ENCODE measurements at places on chromosomes 13 and 19.

DNA sequence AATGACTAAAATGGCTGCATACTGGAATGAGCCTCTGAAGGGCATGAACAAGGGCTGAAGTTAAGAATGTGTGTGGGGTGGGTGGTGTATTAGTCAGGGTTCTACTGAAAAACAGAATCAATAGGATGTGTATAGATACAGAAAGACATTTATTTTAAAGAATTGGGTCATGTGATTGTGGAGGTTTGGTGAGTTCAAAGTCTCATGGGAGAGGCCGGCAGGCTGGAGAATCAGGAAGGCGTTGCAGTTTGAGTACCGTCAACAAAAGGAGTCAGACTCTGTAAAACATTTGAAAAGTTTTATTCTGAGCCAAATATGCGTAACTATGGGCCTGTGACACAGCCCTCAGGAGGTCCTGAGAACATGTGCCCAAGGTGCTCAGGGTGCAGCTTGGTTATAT, 24.5 kb upstream of the CYSLTR2 start:
- DNase-seq, result no peak

GRCh38 chr13:80030491-80030890, 310.4 kb downstream of the SPRY2 start:
- no peak for DNase-seq

- no peak for DNase-seq
Observed at GRCh38 chr19:7004313-7004931, 16.8 kb downstream of the MBD3L2B start.

DNA sequence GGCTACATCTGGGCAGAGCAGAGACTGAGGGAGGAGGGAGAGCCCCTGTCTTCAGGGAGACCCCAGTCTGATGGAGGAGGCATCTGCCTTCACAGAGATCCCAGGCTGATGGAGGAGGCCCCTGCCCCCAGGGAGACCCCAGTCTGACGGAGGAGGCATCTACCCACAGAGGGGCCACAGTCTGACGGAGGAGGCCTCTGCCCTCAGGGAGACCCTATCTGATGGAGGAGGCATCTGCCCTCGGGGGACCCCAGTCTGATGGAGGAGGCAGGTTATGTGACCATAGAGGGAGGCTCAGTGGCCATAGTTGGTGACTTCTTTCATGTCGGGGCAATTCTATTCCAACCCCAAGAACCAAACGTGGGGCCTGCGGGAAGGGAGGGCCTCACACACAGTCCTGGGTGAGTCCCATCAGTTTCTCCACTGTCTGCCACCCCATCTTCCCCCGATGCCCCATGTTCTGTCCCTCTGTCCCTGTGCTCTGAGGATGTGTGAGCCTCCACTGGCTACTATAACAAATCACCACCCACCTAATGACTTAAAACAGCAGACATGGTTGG, 14.3 kb downstream of the MISP start:
- DNase-seq, result no peak

DNA sequence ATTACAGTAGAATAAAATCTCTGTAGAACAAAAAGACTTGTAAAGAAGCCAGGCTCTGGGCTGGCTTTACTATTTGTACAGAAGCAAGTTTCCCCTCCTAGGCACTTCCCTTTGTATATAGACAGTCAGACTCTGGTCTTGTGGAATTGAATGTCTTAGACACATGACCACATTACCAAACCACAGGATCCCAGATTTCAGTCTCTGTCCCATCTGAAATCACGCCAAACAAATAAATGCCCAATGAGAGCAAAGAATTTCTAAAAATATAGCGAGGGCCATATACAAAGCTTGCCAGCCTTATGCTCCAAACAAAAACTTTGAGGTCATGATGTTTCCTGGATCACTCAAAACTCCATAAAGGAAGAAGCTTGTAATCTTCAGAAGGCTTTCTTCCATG, 23.9 kb downstream of the CCDC70 start:
- DNase-seq, result no peak

- DNase-seq, result no peak
Observed at GRCh38 chr19:50975766-50976165, 6.4 kb upstream of the KLK6 start.

GRCh38 chr19:22935151-22935550, 67.8 kb downstream of the ZNF728 start:
- no peak for DNase-seq

GRCh38 chr19:14413693-14414181, 5.4 kb downstream of the DDX39A start:
- no peak for DNase-seq

GRCh38 chr13:94269557-94269956, 209.9 kb downstream of the DCT start:
- DNase-seq, result no peak

- DNase-seq, result no peak
Observed at GRCh38 chr13:79541426-79542049, 60.6 kb downstream of the NDFIP2 start.

DNA sequence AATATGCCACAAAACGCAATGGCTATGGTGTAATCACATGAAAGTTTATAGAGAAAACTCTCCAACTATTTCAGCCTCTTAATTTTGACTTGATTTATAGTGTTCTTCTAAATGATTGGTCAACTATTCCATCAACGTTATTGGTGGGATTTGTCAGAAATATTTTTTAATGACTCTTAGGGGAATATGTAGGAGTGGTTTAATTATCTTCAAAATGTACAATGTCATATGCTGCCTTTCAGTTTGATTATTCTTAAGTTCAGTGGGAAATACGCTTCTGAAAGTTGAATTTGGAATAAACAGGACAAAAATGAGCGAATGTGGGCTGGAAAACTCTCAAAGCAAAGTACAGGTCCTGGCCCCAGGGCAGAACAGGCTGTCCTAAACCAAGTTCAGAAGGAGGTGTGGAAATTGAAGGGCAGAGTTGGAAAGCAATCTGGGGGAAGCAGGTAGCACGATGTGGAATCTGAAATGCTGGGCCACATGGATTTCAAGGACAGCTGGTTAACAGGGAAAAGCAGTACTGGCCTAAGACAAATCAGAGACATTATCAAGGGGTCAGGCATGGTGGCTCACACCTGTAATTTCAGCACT, 60.8 kb upstream of the MYCBP2 start:
- no peak for DNase-seq

DNA sequence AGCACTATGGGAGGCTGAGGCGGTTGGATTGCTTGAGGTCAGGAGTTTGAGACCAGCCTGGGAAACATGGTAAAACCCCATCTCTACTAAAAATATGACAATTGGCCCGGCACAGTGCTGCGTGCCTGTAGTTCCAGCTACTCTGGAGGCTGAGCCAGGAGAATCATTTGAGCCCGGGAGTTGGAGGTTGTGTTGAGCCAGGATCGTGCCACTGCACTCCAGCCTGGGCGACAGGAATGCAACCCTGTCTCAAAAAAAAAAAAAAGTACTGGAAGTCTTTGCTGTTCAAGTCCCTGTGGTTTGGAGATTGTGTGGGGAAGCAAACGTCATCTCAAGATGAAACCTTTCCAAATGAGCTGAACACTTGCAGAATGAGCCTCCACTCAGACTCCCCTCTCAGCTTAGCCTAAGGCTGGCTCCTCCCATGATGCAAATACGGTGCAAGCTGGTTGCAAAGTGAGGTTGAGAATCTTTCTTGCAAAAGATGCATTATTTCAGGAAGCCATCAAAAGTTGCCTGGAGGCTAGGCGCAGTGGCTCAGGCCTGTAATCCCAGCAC, 46.2 kb downstream of the MYO9B start:
- DNase-seq, result no peak

DNA sequence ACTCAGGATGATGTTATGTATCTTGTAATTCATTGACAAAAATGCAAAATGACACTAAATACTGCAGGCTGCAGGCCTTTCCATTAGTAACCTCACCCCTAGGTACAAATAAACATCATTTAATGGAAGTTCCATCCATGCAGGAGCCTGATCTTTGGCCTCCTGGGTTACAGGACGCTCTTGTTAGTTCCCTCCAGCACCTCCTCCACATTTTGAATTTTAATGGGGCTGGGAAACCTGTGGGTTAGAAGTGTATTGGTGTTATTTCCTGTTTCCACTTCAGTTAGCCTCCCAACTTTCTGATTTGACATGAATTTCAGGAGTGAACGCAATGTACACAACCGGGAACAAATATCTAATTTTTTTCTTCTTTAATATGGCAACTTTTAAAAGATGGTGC, 237.1 kb upstream of the ARGLU1 start:
- DNase-seq, result no peak

- no peak for DNase-seq
Observed at GRCh38 chr19:8373867-8374813, 10.2 kb downstream of the ANGPTL4 start.

GRCh38 chr13:38415233-38415632, 65.6 kb downstream of the UFM1 start:
- no peak for DNase-seq

- no peak for DNase-seq
Observed at GRCh38 chr19:35216016-35216832, 12.3 kb downstream of the FAM187B start.

DNA sequence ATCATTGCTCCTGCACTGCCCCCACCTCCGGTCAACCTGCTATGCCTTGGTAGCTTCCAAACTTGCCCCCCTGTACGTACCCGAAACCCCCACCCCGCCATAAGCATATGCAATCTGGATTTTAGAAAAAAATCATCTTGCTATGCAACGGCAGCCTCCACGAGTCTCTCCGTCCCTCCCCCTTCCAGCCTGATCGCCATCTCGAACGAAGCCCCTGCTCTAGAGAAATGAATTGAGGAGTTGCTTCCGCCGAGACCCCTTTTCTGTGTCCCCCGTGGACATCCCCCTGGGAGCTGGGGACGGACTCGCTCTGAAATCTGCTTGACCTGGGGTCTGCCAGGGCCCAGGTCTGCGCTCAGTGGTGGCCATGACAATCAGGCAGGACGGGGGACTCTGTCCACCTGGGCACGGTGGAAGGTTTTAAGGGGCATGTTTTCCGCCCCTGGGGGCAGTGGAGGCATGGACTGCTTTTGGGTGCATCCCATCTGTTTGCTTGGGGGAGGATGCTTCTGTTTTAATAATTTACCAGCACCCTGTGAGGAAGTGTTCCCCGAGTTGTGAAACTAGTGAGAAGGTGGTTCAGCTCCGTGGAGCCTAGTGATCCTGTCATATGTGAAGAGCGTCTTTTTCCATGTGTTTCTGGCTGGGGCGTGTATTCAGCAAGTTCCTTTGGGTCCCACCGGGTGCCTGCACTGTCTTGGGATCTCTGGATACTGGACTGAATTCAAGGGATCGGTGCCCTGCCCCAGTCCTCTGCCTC, 1.0 kb downstream of the KDM4B start:
- DNase-seq, result no peak

DNA sequence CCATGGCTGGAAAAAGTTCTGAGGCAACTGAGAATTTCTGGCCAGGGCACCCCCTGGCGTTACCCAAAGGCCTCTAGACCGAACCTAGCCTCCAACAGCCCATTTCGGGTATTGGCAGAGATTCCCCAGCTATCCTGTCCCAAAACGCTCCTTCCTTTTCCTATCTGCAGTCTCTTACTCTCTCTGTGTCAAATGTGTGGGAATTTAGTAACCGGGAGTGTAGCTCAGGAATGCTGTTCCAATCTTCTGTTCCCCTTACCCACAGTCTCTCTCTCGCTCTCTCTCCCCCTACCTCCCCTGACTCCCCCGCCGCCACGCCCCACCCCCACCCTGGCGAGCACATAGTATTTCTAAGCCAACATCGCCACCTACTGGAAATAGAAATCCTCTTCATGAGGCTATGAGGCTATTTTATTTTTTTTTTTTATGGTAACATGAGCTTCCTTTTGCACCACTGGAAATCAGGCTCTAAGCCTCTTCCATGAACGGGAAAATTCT, 27.0 kb downstream of the OXGR1 start:
- DNase-seq, result no peak

DNA sequence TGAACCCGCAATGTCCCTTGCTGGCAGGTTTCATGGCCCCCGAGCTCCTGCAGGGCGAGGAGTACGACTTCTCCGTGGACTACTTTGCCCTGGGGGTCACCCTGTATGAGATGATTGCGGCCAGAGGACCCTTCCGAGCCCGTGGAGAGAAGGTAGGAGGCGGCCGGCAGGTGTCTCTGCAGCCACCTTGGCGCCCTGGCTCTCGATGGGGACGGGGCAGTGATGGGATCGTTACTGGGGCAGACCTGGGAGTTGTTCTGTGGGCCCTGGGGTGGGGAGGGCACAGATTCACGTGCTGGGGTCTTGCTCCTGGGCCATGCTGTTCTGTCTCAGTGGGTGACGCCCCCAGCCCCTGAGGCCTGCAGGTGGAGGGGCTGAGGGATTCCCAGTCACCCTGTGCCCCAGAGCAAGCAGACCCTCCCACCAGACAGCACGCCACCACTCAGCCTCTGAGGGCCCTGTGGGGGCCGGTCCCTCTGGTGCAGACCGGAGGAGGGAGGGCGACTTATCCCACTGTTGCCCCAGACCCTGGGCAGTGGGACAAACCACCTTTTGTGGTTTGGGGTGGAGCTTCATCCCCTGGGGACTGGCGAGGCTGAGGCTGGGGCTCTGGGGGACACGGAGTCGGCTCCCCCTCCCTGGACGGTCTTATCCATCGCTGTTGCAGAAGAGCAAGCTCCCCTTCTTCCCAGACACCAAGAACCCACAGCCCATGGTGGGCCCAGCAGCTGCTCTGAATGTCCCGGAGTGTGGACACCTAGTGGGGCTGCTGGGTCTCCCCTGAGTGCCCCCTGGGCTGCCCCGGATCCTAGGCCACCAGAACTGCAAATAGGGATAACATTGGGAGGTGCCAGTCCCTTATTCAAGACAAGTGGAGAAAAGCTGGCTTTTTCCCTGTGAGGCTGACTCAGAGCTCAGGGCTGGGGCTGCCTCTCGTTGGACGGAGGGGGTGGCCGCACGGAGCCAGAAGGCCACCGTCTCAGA, 27.5 kb upstream of the TMEM255B start:
- DNase-seq, result no peak

GRCh38 chr13:41398494-41399170, 58.7 kb upstream of the RGCC start:
- DNase-seq, result no peak

- no peak for DNase-seq
Observed at GRCh38 chr19:13149628-13150186, 468 bp downstream of the STX10 start.

DNA sequence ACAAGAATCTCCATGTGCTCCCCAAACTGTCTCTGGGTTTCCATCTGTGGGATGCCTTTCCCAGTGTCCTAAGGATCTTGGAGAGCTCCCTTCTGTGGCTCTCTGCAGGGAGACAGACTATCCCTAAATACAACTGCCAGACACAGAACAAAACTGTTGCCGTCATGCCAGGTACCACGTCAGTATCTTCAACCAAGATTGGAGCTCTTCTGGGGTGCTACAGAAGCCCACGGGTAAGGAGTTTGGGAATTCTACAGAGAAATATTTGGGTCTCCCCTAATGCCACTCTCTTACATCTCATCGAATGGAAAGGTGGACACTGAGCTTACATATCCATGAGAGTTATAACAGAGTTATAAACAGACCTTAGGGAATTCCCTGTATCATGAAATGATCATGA, 4.9 kb upstream of the MBD3L3 start:
- no peak for DNase-seq

- DNase-seq, result no peak
Observed at GRCh38 chr19:33678796-33679585, 57.2 kb downstream of the CHST8 start.

Data from cerebellar nuclear complex (tissue), 1 donor.